IPS-NIHi11 (cell line): ENCODE measurements at places on chromosomes 5 and 9.

DNA sequence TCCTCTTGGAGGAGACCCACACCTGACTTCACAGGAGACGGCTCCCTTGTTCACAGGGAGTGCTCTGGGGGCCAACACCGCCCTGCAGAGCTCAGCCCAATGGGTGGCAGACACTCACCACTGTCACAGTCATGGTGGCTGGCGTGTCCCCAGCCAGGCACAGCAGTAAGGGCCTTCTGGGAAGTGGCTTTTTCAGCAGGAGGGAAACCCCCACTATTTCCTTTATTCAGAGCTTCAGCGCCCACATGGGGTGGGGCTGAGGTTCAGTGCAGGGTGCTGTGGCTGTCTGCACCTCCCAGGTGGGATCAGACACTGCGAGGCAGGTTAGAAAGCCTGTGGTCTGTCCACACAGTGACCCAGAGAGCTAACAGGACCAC, 3.6 kb upstream of the SNAPC4 start:
- no peak for DNase-seq

DNA sequence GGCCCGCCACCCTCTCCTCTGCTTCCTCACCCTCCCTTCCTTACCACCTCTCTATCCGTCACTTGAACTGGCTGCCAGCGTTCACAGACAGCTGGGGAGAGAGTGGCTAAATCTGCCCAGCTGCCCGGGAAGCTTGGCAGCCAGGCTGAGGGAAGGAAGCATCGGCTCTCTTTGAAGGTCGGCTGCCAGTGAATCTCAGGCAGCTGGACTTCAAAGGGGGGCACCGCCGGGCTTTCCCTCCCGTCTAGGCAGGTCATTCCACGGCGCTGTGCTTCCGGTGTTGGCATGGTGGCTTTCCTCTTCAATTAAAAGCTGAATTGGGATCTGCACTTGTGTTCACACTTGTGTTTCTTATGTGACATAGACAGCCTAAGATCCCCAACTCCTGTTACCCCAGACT, 174.0 kb downstream of the GDNF start:
- no peak for DNase-seq

DNA sequence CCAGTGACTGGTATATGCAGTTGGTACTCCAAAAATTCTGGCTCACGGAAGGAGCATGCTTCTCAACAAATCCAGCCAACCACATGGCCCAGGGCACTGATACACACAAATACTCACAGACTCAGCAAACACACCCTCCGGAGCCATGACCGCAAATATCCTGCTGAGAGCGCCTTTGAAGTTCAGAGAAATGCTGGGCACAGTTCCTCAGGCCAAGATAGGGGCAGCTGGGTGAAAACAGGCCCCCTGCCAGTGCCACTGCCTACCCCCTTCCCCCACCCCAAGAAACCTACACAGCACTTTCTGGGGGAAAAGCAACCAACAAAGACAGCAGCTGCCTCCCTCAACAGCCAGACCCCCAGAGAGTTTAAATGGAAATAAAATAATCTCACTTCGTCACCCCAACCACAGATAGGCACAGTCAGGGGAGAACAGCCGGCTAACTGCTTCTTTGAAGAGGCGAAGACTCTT, 120.0 kb downstream of the C5orf15 start:
- no peak for DNase-seq

DNA sequence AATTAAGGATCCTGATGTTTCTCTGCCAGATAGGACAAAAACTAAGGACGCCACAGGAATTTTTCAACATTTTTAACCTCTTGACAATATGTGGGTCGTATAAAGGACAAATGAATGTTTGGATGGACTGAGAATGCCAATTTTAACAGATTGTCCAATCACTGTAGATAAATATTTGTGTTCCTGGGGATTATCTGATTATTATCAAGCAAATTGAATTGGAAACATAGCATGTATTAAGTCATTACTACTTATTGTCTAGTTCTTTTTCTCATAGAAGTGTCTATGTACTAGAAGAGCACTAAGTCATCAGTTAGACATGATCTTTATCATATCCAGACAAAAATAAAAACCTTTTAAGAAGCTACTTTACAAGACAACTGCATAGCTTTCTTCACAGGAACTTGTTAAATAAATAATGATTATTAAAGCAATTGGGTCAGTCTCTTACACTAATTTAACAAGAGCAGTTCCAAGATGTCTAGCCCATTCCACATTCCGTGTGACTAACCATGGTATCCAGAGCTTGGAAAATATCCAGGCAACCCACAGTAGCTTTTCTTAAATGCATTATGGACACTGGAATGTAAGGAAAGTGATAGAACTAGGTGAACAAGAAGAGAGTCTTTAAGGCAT, 127.5 kb upstream of the CDKN2B start:
- no peak for DNase-seq

- DNase-seq = no peak
Measured at GRCh38 chr9:95010431-95010838, 283.9 kb downstream of the AOPEP start.

GRCh38 chr5:145978708-145979107, 42.3 kb downstream of the SH3RF2 start:
- no peak for DNase-seq

GRCh38 chr9:112485574-112485973, 1.1 kb upstream of the KIAA1958 start:
- no peak for DNase-seq

GRCh38 chr9:92650296-92650695, 19.6 kb downstream of the IPPK start:
- DNase-seq = no peak

DNA sequence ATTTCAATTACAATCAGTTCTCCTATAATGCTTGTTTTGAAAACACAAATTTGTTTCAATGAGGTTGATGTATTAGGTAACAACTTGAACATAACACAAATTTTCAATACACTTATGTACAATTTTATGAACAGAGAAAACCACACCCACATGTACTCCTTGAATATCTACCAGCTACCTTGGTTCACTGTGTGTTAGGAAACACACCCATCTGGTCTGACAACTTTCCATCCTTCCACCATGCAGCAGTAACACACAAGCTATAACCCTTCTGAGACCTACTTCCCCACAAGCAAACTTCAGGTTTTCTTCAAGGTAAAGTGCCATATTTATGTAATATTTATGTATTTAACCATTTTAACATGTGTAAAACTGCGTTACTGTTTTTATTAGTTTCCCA, 36.4 kb upstream of the UBQLN1 start:
- no peak for DNase-seq

DNA sequence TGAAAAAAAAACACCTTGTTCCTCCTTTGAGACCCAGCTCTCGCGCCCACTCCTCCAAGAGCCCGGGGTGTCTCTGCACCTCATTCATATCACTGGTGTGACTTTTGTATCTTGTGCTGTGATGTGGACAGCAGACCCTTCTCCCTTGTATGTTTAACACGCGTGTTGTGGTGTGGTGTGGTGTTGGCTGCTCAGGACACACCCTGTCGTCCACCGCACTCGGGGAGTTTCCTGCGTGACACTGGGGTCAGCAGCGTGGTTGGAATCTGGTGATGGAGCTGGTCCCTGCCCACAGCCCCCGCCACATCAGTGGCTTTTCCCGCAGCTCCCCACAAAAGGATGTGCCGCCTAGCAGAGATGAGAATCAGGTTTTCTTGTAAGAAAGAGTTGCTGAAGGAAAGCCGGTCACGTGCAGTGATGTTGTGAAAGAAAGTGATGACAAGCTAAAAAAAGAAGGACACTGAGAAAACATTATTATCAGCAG, 61.5 kb downstream of the TENT4A start:
- DNase-seq = no peak

DNA sequence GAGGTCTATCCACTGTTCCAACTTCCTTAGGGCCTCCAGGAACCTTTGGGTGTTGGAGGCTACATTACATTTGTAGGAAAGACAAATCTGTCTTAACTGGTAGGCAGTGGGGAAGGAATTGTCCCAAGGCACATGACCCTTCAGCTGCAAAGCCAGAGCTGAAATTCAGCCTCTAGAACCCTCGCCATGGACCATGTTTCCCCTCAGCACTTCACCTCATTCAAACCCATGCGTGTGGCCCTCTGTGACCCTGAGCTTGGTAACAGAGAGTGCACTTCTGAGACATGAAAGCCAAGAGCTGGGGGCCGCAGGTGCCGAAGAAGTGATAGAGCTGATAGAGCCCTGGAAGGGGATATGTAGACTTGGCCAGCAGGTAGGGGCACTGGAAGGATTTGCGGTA, 17.2 kb downstream of the TNFSF8 start:
- DNase-seq = no peak

- DNase-seq = peak; percentile 80
Measured at GRCh38 chr9:129111528-129112151, 425 bp downstream of the PTPA start.

GRCh38 chr5:77152441-77152840, 58.0 kb upstream of the PDE8B start:
- no peak for DNase-seq

DNA sequence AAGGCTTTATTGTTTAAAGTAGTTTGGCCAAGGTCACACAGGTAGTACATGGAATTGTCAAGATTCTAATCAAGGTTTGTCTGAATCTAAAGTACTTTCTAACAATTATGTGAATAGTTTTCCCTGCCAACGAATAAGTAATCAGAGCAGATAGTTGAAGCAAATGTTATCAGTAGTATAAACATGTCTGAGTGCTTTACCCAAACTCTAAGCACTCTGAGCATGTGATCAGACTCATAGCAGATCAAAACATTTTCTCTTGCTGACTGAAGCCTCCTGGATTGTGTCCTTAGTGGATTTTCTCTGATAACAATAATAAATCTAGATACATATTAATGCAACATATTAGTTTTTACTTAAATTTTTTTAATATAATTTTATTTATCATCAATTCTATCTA, 995.0 kb downstream of the EFNA5 start:
- DNase-seq = no peak

DNA sequence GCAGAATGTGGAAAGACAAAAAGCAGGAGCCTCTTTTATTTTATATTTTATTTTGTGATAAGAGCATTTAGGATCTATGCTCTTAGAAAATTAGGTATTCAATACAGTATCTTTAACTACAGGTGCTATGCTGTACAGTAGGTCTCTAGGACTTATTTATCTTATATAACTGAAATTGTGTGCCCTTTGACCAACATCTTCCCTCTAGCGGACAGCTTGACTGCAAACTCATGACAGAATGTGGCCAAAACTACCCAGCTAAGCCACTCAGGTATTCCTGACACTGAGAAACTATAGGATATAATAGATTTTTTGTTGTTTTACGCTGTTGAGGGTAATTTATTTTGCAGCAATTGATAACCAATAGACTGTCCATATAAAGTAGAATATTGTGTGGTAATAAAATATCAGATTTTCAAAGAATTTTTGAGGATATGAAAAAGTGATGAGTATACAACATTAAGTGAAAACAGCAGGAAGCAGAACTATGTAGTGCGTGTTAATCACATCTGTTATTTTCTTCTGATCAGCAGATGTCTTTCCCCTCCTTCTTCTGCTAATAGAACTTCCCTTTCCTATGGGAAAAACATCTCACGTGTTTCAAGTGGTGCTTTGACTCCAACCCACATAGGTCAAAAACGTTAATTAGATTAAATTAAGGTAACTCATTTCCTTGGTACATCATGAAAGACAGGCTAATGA, 69.9 kb upstream of the SELENOP start:
- DNase-seq = no peak

DNA sequence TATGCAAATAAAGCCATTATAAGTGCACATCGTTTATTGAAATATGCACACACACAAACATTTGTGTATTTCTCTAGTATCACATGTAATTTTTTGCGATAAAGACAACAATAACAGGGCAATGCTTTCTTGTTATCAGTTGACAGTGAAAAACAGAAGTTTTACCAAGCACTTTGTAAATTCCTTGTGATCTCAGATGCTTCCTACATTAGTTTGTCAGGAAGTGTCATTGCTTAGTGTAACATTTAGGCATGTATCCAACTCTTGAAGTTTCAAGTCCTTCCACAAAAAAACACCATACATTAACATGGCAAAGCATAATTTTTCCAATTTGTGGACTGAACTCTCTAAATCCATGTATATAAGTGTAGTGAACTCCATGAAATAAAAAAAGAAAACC, 46.4 kb downstream of the MOCS2 start:
- DNase-seq = no peak

- no peak for DNase-seq
Measured at GRCh38 chr5:64462391-64462790, 43.4 kb upstream of the RGS7BP start.

- DNase-seq = no peak
Measured at GRCh38 chr9:15769547-15769946, 216.7 kb downstream of the CCDC171 start.
